ENCODE measurements at places on chromosomes 7 and 10. TPM values are rescaled to one million over a fixed set of nuclear protein-coding genes. Genes with fewer than 3 reads are reported as not detected.

Gene LIPN
- not detected for polyA plus RNA-seq

Gene EIF5AL1
- 6.1 TPM for polyA plus RNA-seq

Gene LRRC18
- not detected for polyA plus RNA-seq

Gene CRPPA
- 1.8 TPM for polyA plus RNA-seq

Gene OSBPL3
- polyA plus RNA-seq = 24.2 TPM

Gene NUPR2
- polyA plus RNA-seq = not detected

Gene SORCS1
- polyA plus RNA-seq = 0.22 TPM

Gene CUZD1
- 0.22 TPM for polyA plus RNA-seq

Gene KCND2
- 0.23 TPM for polyA plus RNA-seq

Gene FAM180A
- polyA plus RNA-seq = 50.3 TPM

Gene FBXL13
- polyA plus RNA-seq = 0.24 TPM

Gene DOCK4
- polyA plus RNA-seq = 2.0 TPM

Gene RASA4
- polyA plus RNA-seq = 1.2 TPM

Gene KLHL7
- 33.9 TPM for polyA plus RNA-seq

Gene MSANTD7
- polyA plus RNA-seq = 7.4 TPM

Gene SLC13A1
- polyA plus RNA-seq = not detected

Gene NYAP1
- polyA plus RNA-seq = not detected

Gene NPFFR1
- polyA plus RNA-seq = not detected

Gene SPDYE11
- polyA plus RNA-seq = 0.65 TPM

Gene LBX1
- polyA plus RNA-seq = not detected

Gene HGF
- 1.5 TPM for polyA plus RNA-seq

Gene UBTD1
- polyA plus RNA-seq = 29.8 TPM

Gene ANKRD22
- polyA plus RNA-seq = not detected

Gene ECHDC3
- 2.3 TPM for polyA plus RNA-seq

Gene ETV1
- polyA plus RNA-seq = 17.1 TPM

Gene FOXI2
- not detected for polyA plus RNA-seq

Gene ST8SIA6
- polyA plus RNA-seq = not detected

Gene PTTG1IP2
- not detected for polyA plus RNA-seq

Gene CCDC172
- polyA plus RNA-seq = not detected

Gene ABCB1
- 0.13 TPM for polyA plus RNA-seq

Gene CRYGN
- not detected for polyA plus RNA-seq

Gene POLR2J2
- polyA plus RNA-seq = 2.0 TPM

Gene NPY4R2
- not detected for polyA plus RNA-seq

Gene CYP2C8
- polyA plus RNA-seq = not detected

Gene PIP
- polyA plus RNA-seq = not detected

Gene FAM237B
- polyA plus RNA-seq = not detected

Gene TSPAN13
- polyA plus RNA-seq = 10.2 TPM

Gene AQP1
- polyA plus RNA-seq = 0.33 TPM

Gene ZNF365
- 1.4 TPM for polyA plus RNA-seq

Gene PRRT4
- not detected for polyA plus RNA-seq

Gene RPP38
- 19.0 TPM for polyA plus RNA-seq

Gene ZSCAN21
- 8.2 TPM for polyA plus RNA-seq

Gene SPDYE3
- 3.8 TPM for polyA plus RNA-seq

Gene INTS15
- polyA plus RNA-seq = 11.3 TPM

Gene ANXA8
- polyA plus RNA-seq = 4.0 TPM

Gene AHR
- 18.6 TPM for polyA plus RNA-seq

Gene NUTM2B
- polyA plus RNA-seq = not detected

Gene UNC5B
- polyA plus RNA-seq = 3.0 TPM

Gene PLEKHS1
- polyA plus RNA-seq = not detected

Gene TBX20
- not detected for polyA plus RNA-seq

Data from GM23248 (cell line).